ENCODE measurements at places on chromosomes 16 and 17.

DNA sequence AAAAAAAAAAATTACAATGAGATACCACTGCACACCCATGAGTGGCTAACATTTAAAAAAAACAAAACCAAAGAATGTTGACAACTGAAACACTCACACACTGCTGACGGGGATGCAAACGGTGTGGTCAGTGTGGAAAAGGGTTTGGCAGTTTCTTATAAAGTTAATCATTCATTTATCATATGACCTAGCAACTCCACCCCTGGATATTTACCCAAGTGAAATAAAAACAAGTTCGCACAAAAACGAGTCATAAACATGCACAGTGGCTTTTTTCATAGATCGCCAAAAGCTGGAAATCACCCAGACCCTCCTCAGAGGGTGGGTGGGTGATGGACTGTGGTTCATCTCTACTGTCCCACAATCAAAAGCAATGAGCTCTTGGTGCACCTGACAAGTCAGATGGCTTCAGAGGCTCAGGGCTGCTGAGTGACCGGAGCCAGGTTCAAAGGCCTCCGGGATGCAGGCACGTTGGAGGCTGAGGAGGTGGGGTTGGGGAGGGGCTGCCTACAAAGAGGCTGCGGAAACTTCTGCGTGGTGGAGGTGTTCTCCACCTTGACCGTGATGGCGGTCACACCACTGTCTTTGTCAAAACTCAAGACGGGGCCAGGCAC, 14.2 kb downstream of the RAB40B start:
- no peak for DNase-seq

DNA sequence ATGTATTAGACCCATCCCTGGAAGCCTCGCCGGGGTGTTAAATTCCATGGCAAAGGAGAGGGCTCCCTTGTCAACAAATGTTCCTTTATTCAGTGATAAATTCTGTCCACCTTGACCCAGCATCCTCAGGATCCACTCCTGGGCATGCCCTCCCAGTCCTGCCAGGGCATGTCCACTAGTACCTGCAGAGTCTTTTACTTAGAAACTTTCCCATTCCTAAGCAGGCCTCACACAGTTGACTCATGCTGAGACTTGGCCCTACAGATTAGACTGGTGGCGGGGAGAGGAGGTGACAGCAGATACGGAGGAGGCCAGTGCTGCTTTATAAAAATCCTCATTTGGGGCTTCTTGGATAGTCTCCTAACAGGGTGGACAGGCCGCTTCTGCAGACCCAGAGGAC, 88.8 kb downstream of the CYLD start:
- no peak for DNase-seq

GRCh38 chr17:48310748-48311213, 119.2 kb downstream of the SKAP1 start:
- DNase-seq = no peak

GRCh38 chr16:77989846-77990245, 32.5 kb upstream of the CLEC3A start:
- no peak for DNase-seq

DNA sequence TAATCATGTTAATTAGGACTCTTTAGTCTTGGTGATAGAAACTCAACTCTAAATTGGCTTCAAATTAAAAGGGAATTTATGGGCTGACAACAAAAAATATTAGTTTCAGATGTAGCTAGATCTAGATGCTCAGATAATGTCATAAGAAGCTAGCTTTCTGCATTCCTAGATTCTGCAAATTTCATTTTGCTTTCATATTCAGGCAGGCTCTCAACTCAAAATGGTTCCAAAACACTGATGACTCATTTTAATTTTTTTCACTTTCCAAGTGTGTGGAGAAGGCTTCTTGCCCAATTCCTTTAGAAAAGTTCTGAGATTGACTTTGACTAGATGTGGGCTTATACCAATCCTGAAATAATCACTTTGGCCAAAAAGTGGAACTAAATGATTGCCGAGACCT, 236.7 kb upstream of the GOT2 start:
- DNase-seq = no peak

GRCh38 chr16:1707193-1707790, 1.3 kb downstream of the MAPK8IP3 start:
- DNase-seq = no peak

GRCh38 chr17:39979893-39980350, 685 bp upstream of the PSMD3 start:
- DNase-seq = peak; percentile 35

Data from germinal center (tissue), 1 donor.